Sigmoid colon (tissue), 7 donors: ENCODE measurements at places on chromosomes 16 and 17. TPM values are rescaled to one million over a fixed set of nuclear protein-coding genes. Genes with fewer than 3 reads are reported as not detected.
A peak's percentile ranks its signal among the peaks of the same experiment; 100 is the strongest.

Gene LRRC37A3
- total RNA-seq = 4.4 TPM

DNA sequence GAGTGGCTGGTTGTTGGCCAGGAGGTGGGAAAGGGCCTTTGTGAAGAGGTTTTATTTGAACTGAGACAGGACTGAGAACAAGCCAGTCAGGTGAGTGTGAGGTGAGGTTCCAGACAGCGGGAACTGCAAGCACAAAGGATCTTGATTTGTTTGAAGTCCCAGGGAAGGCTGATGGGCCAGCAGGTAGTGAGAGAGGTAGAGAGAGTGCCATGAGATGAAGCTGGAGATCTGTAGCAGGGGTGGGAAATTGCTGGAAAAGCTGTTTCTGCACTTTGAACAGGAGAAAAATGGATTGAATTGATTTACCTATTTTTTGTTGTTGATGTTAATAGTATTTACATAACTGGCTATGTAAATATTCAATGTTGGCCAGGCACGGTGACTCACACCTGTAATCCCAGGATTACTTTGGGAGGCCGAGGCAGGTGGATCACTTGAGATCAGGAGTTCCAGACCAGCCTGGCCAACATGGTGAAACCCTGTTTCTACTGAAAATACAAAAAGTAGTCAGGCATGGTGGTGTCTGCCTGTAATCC lies 7.7 kb upstream of the DCTPP1 start:
- no peaks in the 10 kb centered on the region for H3K4me1 ChIP-seq
- no peak for DNase-seq
- no peaks in the 10 kb centered on the region for H3K27me3 ChIP-seq
- no peak overlapping the region for H3K27ac ChIP-seq
- H3K4me3 ChIP-seq = no peak overlapping the region

DNA sequence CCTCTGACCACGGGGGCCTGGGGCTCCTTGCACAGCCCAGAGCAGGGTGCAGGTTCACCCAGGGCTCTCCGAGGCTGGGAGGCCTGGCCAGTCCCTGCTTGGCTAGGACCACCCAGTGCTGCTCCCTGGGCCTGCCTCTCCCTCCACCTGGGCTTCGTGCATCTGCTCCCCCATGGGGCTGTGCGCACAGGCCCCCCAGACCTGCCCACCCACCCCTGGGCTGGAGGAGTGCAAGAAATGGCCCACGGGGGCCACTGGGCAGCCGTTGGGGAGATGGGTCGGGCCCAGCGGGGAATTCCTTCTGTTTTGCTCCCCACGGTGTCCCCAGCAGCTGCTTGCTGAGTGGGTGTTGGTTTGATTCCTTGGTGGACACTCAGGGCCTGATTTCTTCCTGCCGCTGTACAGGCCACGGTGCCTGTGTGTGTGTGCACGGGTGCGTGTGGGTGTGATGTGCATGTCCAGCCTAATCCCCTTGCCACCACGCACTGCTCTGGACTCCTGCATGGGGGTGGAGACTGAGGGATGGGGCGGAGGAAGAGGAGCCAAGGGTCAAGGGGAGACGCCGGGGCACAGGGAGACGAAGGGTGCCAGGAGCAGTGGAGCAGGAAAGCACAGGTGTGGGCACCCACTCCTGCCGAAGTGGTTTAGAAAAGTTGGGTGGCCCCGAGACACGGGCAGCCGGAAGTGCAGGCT lies 8.5 kb downstream of the PRSS27 start:
- H3K27me3 ChIP-seq = peaks cover 7% of the 10 kb centered on the region
- no peak overlapping the region for H3K4me3 ChIP-seq
- H3K27ac ChIP-seq = no peak overlapping the region
- H3K4me1 ChIP-seq = peaks cover 9% of the 10 kb centered on the region

GRCh38 chr17:40113110-40113906 lies 8.5 kb upstream of the MSL1 start:
- peaks cover 58% of the 10 kb centered on the region for H3K4me1 ChIP-seq
- peak; percentile 98 for DNase-seq
- peak overlapping the region; percentile 8 for H3K4me3 ChIP-seq
- H3K36me3 ChIP-seq = no peaks in the 10 kb centered on the region
- H3K27ac ChIP-seq = peak overlapping the region; percentile 98
- no peaks in the 10 kb centered on the region for H3K27me3 ChIP-seq

- no peaks in the 10 kb centered on the region for H3K27me3 ChIP-seq
- DNase-seq = no peak
- no peaks in the 10 kb centered on the region for H3K36me3 ChIP-seq
- H3K4me1 ChIP-seq = no peaks in the 10 kb centered on the region
- no peak overlapping the region for H3K4me3 ChIP-seq
Measured at GRCh38 chr17:55394357-55395021, 27.1 kb downstream of the MMD start.

Gene SOX8
- total RNA-seq = 0.49 TPM

Gene IGSF6
- 0.83 TPM for total RNA-seq

- no peaks in the 10 kb centered on the region for H3K27me3 ChIP-seq
- H3K4me3 ChIP-seq = no peak overlapping the region
- H3K27ac ChIP-seq = peak overlapping the region; percentile 73
- DNase-seq = no peak
- peaks cover 49% of the 10 kb centered on the region for H3K4me1 ChIP-seq
- H3K36me3 ChIP-seq = no peaks in the 10 kb centered on the region
Measured at GRCh38 chr16:85042606-85043005, 15.0 kb downstream of the KIAA0513 start.

Gene EFNB3
- 0.33 TPM for total RNA-seq

DNA sequence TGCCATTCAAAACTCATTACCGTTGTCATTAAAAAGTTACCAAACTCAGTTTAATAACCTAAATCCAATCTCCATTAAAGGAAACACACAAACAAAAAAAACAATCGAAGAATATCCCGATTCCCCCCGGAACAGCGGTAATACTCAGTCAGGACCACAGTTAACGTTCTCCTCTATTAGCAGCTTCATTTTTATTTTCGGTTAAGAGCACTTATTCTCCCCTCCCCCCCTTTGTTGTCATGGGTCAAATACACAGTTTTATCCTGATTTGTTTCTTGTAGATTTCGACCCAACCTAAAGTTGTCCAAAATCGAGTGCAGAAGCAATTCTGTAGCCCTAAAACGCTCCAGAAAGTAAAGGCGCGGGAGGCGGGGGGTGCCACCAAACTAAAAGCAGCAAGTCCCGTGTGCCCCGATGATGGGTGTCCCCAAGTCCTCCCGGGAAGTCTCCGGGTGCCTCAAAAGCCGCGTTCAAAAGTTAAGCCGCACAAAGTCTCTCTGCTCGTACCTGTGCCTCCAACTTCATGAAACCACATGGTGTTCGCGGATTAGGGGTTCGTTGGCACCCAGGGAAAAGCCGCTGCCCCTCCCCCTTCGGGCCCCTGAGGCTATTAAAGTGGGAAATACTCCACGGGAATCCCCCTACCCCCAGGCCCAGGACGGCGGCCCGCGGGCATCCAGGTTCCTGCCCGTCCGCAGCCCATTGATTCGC lies 996 bp downstream of the SUMO2 start:
- DNase-seq = no peak
- no peaks in the 10 kb centered on the region for H3K27me3 ChIP-seq
- H3K4me3 ChIP-seq = peak overlapping the region; percentile 100
- H3K36me3 ChIP-seq = peaks cover 6% of the 10 kb centered on the region
- H3K27ac ChIP-seq = peak overlapping the region; percentile 92

DNA sequence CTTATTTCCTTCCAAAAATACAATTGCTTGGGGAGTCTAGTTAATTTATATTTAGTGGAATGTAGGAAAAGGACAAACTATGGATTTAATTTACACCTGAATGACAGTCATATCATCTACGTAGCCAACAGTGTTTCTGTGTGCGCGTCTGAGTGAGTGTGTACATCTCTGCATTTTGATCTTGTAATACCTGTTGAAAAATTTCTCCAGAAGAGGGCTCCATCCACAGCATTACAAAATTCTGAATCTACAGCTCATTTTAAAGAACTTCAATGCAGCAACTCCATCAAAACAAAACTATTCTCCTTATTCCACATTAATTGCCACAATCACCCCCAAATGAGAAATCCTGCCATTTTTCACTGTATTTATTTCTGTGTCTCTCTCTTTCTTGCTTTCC lies 3.9 kb downstream of the CDH13 start:
- no peaks in the 10 kb centered on the region for H3K36me3 ChIP-seq
- H3K27me3 ChIP-seq = no peaks in the 10 kb centered on the region
- H3K27ac ChIP-seq = no peak overlapping the region
- no peak overlapping the region for H3K4me3 ChIP-seq
- H3K4me1 ChIP-seq = peaks cover 56% of the 10 kb centered on the region

Gene MON1B
- 13.9 TPM for total RNA-seq

DNA sequence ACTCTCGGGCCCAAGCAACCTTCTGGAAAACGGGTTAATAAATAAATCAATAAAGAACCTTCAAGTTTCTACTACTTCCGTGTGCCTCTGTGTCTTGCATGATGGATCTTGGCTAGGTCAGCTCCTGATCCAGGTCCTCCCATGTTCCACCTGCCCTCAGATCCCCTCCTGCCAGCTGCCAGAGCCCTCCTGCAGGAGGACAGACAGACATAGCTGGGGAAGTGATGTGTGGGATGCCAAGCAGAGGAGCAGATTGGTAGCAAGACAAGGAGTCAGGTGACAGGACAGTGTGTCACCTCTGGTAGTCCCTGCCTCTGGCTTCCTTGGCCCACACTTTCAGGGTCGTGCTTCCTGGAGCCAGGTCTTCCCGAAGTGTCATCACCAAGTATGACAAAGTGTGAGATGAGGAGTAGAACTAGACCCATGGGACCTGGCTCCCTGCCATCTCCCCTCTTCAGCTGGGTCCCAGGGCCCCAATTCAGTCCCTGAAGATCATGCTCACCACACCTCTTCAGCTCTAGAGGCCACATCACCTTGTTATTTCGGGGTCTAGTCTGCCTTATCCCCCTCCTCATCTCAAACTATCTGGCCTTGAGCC lies 1.0 kb upstream of the EPN3 start:
- DNase-seq = no peak
- H3K36me3 ChIP-seq = no peaks in the 10 kb centered on the region
- H3K4me3 ChIP-seq = no peak overlapping the region
- no peak overlapping the region for H3K27ac ChIP-seq
- H3K27me3 ChIP-seq = peaks cover 43% of the 10 kb centered on the region
- H3K4me1 ChIP-seq = no peaks in the 10 kb centered on the region

GRCh38 chr17:14745541-14745940 lies 444.7 kb downstream of the HS3ST3B1 start:
- H3K4me3 ChIP-seq = no peak overlapping the region
- no peak overlapping the region for H3K27ac ChIP-seq
- H3K27me3 ChIP-seq = no peaks in the 10 kb centered on the region
- no peak for DNase-seq

Gene CX3CL1
- total RNA-seq = 18.6 TPM

DNA sequence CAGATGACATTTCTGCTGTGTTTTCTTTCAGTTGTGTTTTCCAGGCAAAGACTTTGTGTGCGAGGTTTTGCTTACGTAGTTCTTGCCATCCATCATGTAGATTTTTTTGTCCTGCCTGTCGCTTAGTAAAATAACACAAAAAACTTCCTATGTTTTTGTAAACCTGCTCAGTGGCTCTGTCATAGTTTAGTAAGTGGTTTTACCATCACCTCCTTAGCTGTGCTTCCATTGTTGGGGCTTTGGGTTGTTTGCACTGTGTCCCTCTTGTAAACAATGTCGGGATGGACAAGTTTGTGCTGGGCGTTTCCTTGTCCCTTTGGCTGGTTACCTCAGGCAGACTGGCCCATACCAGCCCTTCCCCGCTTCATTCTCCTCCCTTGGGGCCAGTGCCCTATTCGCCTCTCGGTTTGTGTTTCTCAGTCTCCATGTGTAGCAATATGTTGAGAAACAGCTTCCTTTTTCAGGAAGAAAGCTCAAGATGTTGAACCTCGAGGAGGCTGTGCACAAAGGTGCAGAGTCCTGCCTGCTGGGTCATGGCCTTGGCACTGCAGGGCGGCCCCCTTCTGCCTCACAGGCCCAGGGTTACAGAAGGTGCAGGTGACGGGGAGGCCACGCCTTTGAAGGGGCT lies 74.6 kb downstream of the KSR1 start:
- peak overlapping the region; percentile 48 for H3K27ac ChIP-seq
- DNase-seq = peak; percentile 64
- no peak overlapping the region for H3K4me3 ChIP-seq
- no peaks in the 10 kb centered on the region for H3K36me3 ChIP-seq

Gene HCRT
- not detected for total RNA-seq

GRCh38 chr17:55410722-55411462 lies 10.7 kb downstream of the MMD start:
- no peak for DNase-seq
- peaks cover 37% of the 10 kb centered on the region for H3K36me3 ChIP-seq
- H3K27me3 ChIP-seq = no peaks in the 10 kb centered on the region
- H3K4me1 ChIP-seq = peaks cover 9% of the 10 kb centered on the region
- H3K27ac ChIP-seq = peak overlapping the region; percentile 25

DNA sequence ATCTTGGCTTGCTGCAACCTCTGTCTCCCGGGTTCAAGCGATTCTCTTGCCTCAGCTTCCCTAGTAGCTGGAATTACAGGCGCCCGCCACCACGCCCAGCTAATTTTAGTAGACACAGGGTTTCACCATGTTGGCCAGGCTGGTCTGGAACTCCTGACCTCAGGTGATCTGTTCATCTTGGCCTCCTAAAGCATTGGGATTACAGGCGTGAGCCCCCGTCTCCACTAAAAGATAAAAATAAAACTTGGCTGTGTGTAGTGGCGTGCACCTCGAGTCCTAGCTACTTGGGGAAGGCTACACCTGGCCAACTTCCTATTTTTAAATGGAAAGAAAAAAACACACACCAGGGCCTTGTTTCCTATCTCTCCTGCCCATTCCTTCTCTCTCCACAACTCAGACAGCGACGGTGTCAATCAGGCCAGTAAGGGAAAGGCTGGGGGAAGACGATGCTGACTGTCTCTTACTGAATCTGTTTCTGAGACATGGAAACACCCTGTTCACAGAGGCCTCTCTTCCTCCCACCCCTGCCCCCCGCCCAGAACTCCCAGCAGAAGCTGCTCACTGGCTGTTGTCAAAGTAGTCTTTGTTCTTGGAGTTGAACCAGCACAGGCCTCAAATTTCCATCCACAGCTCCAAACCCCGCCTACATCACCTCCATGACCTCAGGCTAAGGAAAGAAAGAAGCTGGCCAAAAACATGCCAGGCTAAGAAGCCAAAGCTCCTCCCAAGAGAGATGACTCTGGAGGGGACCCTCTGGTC lies 96.6 kb downstream of the NXN start:
- H3K4me1 ChIP-seq = no peaks in the 10 kb centered on the region
- H3K36me3 ChIP-seq = no peaks in the 10 kb centered on the region
- H3K27ac ChIP-seq = peak overlapping the region; percentile 84
- no peak overlapping the region for H3K4me3 ChIP-seq
- no peaks in the 10 kb centered on the region for H3K27me3 ChIP-seq

Gene SHCBP1
- 0.36 TPM for total RNA-seq

DNA sequence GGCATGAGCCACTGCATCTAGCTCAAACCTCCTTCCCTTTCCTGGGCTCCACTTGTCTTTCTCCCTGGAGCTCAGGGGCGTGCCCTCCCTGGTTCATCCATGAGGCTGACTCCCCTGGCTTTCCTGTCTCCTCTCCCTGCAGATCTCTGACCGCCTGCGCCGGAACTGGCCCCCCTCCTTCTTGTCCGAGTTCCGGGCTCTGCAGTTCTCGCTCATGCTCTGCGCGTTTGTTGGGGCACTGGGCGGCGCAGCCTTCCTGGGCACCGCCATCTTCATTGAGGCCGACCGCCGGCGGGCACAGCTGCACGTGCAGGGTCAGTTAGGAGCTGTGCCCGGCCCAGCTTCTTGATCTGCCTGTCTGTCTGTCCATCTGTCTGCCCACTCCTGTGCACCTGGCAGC lies 1.2 kb upstream of the LAT start:
- no peaks in the 10 kb centered on the region for H3K36me3 ChIP-seq
- H3K27ac ChIP-seq = no peak overlapping the region
- no peak overlapping the region for H3K4me3 ChIP-seq
- no peaks in the 10 kb centered on the region for H3K27me3 ChIP-seq
- no peaks in the 10 kb centered on the region for H3K4me1 ChIP-seq
